Stimulated activated CD8-positive, alpha-beta memory T cell treated with anti-CD3 and anti-CD28 coated beads, Interleukin-7, amount 100 ng/mL, for 1 hour (primary cell): ENCODE measurements at places on chromosomes 7 and 10.

DNA sequence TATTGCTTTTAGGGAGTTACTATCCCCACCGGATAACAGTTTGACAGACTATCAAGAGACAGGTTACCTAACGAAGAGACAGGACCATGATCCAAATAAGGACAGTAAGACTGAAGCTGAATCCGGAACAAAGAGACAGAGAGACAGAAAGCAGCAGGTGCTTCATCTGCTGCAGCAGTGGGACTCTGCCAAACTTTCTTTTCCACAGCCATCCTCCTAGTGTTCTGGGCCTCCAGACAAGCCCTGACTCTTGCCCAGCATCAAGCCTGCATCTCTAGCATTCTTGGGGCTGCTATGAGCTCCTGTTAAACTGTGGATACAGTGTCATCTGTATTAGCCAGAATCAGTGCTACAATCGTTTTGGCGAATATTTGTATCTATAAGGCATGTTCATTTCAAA, 761.7 kb downstream of the GRID1 start:
- DNase-seq: no peak

GRCh38 chr7:157666530-157667040, 329.8 kb downstream of the DNAJB6 start:
- no peak for DNase-seq

- DNase-seq: no peak
These were observed 29.9 kb upstream of the PDCD4 start for GRCh38 chr10:110841767-110842267.

DNA sequence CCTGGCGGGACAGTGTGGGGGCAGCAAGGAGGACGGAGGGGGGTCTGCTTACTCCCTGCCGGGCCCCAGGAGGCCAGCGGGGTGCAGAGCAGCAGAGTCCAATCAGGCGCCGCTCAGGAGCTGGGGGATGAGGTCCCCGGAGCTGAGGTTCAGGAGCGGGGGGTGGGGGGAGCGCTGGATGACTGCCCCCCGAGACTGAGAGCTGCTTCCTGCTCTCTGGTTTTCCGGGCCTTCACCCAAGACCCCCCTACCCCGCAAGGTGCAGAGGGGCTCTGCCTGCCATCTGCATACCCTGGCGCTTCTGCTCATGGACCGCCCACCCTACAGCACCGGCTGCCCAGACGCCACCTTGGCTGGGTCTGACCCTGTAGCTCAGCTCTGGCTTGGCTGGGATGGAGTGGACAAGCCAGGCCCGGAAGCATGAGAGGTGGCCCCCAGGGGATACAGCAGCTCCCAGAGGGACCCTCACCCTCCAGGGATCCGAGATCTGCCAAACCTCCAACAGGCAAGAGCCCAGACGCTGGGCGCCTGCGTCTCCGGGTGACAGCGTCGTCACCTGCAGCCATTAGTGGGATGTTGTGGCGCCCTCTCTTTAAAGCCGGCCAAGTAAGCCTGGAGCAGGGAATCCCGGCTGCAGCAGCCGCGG, 930 bp downstream of the KNDC1 start:
- DNase-seq: no peak

DNA sequence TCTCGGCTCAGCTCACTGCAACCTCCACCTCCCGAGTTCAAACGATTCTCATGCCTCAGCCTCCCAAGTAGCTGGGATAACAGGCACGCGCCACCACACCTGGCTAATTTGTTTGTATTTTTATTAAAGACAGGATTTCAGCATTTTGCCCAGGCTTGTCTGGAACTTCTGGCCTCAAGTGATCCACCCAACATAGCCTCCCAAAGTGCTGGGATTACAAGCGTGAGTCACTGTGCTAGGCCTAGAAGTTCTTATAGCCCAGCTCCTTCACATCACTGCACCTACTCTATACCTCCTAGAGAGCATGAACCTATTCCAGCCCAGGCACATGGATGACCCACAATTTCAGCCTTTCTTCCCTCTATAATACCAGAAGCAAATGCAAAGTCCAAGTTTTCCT, 1.3 kb upstream of the BLOC1S2 start:
- DNase-seq: no peak

GRCh38 chr7:37144423-37144822, 304.2 kb downstream of the ELMO1 start:
- no peak for DNase-seq

DNA sequence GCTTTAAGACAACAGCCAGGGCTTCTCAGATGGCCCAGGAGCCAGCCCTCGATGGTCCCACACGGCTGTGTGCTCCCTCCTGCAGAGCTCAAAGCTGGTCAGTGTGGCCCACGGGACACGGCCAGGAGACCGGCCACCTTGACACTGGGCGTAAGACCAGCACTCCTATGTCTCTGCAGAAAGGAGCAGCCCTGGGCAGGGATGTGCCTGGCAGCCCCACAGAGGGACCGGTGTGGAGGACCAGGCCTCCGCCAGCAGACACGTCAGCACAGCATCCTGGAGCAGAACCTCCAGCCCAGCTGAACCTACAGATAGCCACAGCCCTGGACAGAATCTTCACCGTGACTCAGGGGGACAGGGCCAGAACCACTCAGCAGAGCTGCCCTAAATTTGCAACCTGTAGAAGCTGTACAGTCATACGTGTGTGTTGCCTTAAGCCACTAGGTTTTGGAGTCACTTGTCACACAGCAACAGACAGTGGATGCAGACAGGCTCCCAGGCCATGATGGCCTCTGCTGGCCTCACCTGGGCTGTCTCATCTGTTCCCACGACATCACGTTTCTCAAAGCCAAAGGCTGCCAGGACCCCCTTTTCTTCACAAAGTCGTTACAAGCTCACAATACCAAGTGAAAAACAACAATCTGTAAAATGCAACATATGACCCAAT, 132.4 kb downstream of the DIP2C start:
- DNase-seq: no peak

DNA sequence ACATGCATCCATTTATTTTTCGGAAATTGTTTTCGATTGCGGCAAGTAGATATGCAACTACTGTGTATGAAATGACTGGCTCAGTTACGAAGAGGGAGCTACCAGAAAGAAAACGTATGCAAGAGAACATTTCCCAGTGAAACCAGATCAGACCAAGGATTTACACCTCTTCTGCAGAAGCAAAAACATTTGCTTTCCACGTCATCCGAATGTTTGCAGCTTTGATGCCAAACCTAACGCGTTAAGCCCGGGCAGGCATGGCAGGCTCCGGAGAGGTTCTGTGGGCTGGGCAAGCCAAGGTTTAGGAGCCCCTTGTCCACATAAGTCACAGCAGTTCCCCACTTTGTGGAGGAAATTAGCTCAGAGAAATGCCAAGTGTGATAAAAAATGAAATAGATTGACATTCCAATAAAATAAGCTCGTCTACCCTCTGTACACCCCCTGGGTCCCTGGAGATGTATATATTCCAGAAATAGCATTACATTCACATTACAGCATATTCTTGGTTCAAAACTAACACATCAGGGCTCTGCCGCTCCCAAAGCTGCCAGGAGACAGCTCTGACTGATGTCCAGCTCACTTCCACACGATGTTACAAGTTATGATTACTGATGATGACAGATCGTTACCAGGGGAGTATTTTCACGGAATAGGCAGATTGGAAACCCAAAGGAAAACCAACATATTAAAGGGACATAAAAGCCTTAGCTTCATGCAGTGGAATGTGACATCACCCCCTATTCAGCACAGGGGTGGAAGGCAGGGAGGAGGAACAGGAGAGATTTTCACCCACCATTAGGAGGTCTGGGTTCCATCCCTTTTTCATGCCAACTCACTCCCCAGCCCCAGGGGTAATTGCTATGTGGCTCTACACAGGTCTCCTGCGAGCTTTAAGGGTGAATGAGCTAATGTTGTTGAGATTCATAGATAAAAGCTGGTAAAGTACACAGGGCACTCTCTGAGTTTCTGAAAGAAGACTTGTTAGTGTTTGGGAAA, 81.5 kb downstream of the LYZL1 start:
- no peak for DNase-seq

DNA sequence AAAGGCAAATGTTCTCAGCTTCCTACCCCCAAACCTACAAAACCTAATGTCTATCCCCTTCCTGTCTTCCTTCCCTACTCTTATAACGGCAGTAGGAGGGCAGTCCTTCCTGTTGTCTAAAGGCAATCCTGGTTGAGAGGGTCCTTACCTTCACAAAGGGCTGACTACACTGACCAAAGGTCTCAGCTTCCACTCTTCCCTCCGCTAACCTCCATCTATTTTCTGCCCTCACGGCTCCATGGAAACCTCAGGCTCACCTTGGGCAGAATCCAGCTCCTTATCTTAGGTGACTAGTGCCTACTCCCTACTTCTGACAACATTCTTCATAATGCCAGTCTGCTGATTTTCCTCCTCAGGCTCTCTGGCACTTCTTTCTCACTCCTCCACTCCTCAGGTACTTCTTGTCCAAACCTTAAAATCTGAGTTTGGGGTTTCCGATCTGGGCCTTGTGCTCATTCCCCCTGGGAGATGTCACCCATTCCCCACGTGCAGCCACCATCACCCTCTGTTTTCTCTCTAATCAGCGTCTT, 542 bp downstream of the FBXL13 start:
- DNase-seq: no peak

DNA sequence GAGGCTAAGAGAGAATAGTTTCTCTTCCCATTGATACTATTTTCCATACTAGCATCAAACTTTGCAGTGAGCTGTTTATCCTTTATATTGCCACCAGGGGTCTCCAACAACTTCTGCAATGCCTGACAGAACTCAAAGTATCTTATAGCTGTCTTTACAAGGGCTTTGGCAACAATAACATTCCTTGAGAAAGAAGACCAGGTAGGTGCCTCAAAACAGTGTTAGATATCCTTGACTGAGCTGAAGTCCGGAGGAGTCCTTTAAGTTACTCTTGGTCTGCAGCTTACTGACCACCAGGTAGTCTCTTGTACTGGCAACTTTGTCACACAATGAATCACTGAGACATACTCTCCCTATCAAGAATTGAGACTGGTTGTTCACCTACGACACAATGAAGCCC, 30.0 kb upstream of the TES start:
- DNase-seq: no peak

DNA sequence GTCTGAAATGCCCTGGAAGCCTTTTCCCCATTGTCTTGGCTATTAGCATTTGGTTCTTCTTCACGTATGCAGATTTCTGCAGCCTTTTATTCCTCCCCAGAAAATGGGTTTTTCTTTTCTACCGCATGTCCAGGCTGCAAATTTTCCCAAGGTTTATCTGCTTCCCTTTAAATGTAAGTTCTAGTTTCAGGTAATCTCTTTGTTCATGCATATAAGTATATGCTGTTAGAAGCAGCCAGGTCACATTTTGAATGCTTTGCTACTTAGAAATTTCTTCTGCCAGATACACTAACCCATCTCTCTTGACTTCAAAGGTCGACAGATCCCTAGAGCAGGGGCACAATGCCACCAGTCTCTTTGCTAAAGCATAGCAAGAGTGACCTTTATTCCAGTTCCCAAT, 12.3 kb downstream of the THAP5 start:
- no peak for DNase-seq

GRCh38 chr10:113959383-113959760, 84.3 kb upstream of the ADRB1 start:
- no peak for DNase-seq

GRCh38 chr10:52674474-52674873, 98.1 kb downstream of the MBL2 start:
- no peak for DNase-seq

DNA sequence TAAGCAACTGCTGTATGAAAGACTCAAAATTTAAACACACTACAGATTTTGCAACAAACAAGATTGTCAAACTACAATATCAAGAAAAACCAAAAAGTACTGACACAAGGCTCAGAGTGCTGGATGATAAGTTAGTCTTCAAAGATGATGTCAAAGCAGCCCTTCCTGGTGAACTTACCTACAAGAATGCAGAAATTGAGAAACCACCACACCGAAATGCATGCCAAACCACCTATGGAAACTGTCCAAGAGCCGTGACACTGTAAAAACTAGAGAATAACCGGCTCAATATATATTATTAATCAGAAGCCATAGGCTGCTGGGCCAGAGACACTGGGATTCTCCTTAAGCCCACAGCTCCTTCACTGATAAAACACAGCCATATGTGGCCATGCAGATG, 25.3 kb downstream of the DENND11 start:
- no peak for DNase-seq

- DNase-seq: no peak
These were observed 77.8 kb upstream of the LRRC17 start for GRCh38 chr7:102834999-102835398.

DNA sequence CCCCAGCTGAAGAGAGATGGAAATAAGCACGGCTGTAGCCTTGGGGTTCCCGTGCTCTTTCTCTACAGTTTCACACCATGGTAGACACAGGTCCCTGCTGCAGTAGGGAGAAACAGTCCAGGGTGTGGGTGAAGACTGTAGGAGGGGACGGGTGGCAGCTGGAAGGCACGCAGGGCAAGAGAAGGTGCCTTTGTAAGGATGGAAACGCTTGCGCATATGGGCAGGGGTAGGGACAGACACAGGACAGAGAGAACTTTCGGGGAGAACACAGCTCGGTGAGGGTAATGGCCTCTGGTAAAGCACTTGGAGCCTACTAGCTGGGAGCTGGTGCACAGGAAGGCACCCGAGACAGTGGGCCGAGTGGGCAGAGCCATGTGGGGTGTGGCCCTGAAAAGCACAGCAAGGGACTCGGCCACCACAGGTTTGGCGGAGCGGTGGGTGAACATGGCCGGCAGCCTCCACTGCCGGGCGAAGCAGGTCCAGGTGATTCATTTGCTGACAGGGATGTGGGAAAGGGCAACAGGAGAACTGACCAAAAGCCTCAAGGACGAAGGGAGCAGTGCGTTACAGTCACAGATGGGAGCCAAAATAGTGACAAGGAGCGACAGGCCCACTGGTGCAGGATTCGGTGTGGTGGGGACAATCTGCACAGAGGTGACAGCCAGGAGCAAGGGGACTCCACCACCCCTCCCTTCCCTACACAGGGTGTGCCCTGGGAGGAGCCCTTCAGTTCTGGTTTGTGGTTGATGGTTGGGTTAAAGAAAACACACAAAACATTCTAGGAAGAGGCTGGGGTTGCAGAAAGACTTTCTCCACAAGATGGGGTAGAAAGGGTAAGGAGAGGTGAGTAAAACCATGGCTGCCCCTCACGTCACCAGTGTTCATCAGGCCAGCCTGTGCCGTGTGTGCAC, 97.1 kb downstream of the VOPP1 start:
- no peak for DNase-seq

GRCh38 chr7:157769526-157770215, 432.9 kb downstream of the DNAJB6 start:
- DNase-seq: no peak

DNA sequence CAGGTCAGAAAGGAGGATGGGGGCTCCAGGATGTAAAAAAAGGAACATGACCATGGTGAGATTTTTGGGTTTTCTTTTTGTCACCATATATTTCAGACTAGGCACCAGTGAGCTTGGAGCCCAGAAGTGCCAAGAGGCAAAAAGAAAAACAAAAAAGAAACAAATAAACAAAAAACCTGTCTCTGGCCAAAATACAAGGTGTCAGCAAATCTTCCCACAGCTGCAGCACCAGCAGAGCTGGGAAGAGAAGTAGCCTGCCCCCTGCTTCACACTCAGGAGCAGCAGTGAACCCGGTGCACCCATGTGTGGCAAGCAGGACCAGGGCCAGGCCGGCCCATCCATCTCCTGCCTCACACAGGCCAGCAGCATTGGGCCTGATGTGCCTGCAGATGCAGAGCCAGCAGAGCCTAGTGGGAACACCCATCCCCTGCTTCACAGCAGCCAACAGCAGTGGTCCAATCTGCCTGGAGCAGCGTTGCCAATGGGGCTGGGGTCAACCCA, 34.7 kb upstream of the C10orf71 start:
- no peak for DNase-seq
